ENCODE measurements at places on chromosomes 5 and 9.

DNA sequence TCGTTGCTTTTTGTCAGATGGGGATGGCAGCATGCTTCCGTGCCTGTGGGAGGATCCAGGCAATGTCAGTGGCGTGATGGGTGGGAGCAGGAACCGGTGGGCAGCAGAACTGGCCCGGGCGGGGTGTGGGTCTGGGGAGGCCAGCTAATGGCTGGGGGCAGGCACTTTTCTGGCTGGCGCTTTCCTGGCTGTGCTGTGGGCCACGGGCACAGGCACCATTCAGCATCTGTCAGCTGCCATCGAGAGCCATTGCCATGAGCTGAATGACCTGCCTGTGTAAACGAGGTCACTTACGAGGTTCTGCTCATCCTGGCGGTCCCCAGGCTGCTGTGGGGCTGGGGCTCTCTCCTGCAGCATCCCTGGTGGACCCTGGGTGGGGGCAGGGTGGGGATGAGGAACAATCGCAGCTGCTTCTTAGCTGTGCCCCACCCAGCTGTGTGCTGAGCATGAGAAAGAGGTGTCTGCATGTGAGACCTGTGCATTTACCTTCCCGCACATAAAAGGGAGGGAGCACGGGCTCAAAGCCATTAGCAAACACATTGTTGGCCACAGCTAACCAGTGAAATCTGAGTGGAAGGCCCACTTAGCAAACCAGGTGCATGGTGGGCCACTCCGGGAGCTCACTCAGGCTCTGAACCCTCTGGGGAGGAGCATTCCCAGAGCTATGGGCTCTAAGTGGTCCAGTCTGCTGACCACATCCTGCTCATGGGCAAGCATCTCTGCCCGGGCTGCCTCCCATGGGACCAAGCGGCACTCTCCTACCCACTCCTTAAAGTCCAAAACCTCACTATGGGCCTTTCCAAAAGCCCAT lies 41.3 kb upstream of the OLFM1 start:
- DNase-seq: no peak

DNA sequence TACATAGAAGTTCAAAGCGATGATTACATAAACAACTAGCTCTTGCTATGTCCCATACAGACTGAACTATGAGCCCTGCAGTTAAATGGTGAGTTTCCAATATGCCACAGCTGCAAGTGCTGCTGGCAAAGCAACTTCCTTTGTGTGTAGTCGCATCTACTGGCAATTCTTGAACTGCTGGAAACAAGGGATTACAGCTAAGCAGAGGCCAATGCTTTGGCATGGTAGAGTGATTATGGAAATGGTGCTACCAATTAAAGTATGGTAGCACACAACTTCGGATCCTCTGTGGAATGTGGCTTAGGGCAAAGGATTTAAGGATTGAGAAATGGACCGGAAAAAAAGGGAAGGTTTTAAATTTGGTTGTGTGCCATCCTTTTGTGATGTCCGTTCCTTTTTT lies 856.6 kb downstream of the MAT2B start:
- DNase-seq: no peak

DNA sequence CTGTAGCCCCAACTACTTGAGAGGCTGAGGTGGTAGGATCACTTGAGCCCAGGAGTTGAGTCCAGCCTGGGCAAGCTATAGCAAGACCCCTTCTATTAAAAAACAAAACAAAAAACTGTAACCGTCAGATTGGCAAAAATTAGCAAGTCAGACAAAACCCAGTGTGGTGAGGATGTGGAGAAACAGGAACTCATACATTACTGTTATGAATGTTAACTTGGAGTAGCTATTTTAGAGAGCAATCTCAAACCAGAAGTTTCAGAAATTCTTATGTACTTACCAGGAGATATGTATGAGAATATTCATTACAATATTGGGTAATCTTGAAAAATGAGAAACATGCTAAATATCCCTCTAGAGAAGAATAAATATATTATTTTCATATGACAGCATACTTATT lies 120.3 kb downstream of the INVS start:
- DNase-seq: no peak

DNA sequence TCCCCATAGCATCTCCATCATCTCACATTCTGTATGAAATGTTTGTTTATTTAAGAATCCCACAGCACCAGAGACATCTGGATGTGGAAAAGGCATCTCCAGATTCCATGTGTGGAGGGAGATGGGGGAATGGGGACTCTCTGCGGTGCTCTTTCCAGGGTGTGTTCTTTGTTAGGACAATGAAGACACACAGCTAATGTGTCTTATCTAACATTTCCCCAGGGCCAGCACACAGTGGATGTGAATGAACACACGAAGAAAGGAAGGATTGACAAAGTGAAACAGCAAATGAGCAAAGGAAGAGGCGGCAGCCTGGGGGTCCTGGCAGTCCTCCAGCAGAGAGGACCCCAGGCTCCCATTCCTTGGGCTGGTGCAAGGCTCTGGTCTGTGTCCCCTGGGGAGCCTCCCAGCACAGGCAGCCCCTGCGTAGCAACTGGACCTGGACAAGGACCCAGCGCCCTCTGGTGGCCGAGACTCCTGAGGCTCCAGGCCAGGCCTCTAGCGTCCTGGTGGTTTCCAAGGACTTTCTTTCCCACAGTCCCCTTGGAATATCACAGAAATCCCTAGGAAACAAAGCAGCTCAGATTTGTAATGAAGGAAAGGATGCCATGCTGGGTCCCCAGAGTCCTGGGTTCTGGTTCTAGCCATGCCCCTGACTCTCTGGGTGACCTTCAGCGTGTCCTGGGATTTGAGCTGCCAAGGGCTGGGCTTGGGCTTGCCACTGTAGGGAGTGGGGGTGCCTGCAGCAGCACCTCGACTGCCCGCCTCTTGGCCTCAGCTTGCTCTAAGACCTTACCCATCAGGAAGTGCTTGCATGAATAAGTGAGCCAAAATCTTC lies 3.5 kb upstream of the PDLIM7 start:
- peak; percentile 76 for DNase-seq

GRCh38 chr5:59609501-59610265 lies 283.8 kb downstream of the PDE4D start:
- no peak for DNase-seq

GRCh38 chr9:79686381-79687130 lies 114.8 kb downstream of the TLE4 start:
- no peak for DNase-seq

GRCh38 chr9:117462861-117463260 lies 48.0 kb upstream of the ASTN2 start:
- DNase-seq: no peak

DNA sequence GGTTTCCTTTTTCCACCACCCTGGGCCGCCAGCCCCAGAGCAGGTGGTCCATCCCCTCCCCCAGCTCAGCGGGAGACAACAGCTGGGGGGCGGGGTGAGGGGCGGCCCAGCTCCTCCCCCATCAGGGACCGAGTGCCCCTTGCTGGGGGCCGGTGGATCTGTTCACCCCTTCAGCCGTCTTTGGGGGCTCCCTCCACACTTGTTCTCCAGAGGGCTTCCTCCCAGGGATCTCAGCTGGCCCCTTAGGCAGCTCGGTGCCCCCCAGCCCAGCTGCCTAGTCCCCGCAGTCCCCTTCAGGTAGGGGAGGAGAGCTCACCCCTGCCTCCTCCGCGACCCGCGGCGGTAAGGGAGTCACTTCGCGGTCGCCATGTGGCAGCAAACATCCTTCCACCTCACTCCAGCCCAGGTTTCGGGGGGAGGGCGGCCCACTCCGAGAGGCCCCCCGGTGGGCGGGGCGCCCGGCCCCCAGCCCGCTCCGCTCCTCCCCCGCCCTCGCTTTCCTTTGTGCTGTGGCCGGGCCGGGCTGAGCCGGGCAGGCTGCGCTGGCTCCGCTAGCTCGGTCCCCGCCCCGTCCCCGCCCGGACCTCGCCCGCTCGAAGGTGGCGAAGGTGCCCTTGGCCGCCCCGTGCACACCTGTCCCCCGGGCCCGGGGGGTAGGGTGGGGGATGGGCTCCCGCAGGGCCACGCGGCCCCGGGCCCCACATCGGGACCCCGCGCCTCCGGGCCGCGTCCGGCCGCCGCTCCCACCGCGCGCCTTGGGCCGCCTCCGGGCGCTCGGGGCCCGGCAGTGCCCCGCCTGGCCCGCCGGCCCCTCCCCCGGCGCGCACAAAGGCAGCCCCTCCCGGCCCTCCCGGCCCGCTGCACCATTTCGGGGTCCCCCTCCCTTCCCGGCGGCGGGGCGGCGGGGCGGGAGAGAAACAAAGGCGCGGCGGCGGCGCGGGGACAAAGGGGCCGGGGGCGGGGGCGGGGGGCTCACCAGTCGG lies 683 bp downstream of the DBN1 start:
- peak; percentile 71 for DNase-seq

GRCh38 chr9:95508968-95509850 lies 7.6 kb downstream of the PTCH1 start:
- peak; percentile 58 for DNase-seq

DNA sequence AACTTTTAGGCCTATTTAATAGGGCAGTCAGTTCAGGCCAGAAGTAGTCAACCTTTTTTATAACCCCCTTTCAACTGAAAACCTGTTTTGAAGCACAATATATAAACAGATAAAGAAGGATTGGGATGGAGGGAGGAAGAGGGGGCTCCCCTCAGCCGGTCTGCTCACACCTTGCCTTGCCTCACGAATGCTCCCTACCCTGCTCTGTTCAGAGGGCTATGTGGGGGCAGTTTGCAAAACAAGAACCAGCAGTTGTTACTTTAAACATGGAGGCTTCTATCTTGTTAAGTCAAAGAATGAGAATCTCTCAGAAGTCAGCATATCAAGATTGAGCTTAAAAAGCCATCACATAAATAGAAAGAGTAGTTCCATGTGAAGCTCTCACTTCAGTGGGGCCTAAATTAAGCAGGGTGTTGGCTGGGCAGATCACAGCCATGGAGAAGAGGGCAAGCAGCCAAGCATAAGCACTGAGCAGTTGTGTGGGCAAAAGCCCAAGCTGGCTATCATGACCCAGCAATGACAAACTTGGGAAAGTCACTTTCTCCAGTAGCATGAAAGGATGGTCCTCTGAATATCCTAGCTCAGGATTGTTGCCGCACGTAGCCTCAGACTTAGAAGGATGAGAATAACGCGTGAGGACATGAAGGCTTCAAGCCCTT lies 70.6 kb downstream of the ALDH1A1 start:
- DNase-seq: no peak

GRCh38 chr5:82669720-82670119 lies 391.6 kb upstream of the RPS23 start:
- no peak for DNase-seq

DNA sequence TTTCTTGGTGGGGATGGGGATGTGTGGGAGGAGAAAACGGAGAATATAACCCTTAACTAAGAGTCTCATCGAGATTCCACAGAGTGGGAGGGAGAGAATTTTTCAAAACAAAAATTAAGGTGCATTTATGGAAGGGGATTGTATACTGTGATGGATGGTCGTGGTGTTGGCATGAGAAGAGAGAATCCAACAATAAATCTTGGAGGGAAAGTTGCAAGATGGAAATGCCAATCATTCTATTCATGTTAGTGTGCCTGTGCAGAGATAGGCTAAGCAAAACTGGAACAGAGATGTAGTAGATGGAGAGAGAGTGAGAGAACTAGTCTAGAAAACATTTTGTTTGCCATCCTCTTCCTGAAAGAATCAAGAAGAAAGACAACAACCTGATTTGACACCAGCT lies 613.1 kb downstream of the EBF1 start:
- DNase-seq: no peak

DNA sequence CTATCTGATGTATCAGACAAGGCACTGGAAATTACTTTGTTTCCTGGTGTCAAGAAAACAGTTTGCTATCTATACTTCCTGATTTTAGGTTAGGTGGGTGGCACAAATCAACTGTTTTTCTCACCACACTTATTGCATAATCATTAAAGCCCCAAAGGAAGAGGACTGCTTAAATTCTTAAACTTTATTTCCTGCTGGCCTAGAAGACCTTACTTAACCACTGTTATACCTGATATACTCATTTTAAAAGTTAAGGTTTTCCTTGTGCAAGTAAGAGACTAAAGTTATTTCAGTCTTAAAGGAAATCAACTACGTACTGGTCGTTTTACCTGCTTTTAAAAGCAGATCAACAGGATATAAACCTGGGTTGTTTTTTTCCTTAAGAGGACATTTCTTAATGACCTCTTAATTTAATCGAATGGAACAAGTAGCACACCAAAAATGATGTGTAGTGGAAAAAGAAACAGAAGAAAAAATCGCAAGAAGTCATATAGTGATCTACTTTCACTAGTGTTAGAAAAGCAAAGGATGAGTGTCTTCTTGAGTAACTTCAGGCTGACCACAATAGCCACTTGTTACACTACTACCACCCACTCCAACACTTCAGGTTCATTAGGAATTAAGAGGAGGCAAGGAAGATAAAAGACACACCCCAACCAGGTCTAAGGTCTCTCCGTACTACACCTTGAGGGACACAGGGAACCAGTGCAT lies 974 bp downstream of the CLINT1 start:
- no peak for DNase-seq
